ENCODE measurements at places on chromosomes 3 and 15.

DNA sequence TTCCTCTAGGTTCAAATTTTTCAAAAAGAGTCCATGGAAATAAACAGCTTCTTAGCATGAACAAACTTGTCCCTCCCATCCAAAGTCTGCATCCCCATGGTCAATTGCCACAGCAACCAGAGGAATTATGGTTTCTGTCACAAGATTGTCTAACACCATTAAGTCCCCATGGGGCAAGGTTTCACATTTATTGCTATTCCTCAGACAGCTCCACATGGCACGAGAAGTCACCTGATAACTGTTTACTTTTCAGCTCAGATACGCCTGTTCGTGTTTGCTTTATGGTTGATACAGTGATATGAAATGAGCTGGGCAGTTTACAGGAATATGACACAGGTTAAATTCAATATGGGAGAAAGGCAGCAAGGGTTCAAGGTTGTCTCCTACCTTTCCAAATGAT is 37.9 kb upstream of the MUC13 start:
- no peak for DNase-seq

DNA sequence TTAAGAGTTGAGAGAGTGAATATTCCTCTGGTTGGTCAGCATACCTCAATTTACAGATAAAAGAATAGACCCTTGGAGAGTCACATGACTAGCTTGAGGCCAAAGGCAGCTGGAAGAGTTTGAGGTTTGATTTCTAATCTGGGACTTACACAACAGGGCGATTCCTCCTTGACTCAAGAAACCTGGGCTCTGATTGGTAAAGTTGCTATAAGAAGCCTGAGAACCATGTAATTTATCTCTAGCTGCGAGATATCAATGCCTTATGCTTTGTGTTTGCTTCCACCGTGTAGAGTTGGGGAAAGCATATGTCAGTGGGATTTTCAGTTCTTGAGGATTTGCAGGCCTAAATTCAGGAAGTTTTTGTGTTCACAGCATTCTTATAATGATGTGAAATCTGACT is 206.0 kb downstream of the KLHL25 start:
- DNase-seq: no peak

GRCh38 chr3:128521715-128522114 is 28.7 kb upstream of the GATA2 start:
- no peak for DNase-seq

- DNase-seq: no peak
These were observed 471.2 kb downstream of the MFSD1 start for GRCh38 chr3:159273070-159273469.

DNA sequence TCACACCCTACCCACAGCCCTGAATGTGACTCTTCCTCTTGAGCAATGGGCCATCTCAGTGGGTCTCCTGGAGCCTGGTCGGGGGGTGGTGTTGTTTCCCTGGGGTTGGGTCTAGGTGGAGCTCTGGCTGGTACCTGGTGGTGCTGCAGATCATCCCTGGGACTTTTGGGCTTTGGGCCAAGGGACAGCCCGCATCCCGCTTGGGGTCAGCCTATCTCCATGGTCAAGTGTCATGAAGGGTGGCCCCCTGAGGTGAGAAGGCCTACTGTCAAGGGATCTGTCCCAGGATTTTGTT is 202.0 kb downstream of the UBE3A start:
- DNase-seq: no peak

DNA sequence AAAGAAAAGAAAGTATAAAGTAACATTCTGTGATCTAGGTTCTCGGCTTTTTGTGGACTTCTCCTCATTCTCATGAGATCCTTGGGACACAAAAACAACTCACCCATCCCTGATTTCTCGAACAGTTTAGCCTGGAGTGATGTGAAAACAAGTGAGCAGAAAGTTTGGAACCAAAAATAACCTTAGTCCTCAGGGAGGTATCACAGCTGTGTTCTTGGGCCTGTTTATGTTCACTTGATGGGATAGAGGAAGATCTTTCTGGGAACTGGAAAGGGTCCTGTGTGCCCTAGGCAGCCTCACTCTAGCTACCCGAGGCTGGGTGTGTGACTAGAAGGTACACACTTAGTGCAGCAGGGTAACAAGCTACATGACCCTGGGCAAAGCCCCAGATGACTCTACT is 308.8 kb upstream of the PDZRN3 start:
- no peak for DNase-seq

GRCh38 chr15:44735482-44736180 is 697 bp upstream of the TRIM69 start:
- peak; percentile 43 for DNase-seq

DNA sequence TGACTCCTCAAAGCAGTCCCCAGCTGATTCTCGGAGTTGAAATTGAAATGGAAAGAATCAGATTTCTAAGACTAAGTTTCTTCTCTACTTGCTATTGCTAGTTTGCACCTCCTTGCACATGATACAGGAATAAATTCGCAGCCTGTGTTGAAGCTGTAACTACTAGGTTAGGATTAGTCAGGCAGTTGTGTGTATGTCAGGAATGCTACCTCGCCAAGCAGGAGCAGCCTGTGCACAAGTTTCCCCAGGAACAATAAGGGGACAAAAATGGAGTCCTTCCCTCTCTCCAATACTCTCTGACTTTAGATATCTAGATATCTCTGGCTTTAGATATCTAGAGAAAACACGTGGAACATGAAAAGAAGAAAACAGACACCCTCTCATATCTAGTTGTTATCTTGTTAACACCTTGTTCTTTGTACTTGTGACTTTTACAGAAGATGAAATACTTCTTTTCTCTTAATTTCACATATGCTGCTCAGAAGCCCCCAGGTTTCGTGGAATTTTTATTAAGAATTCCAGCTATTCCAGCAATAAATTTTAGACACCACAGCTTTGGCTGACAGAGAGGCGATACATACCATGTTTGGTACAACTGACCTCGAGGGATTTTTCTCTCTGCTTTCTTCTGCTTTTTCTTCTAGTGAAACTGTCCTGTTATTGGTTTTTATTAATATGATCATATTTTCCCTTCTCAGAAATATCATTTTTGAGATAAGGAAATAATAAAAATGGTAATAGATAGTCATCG is 56.1 kb upstream of the CMSS1 start:
- no peak for DNase-seq

DNA sequence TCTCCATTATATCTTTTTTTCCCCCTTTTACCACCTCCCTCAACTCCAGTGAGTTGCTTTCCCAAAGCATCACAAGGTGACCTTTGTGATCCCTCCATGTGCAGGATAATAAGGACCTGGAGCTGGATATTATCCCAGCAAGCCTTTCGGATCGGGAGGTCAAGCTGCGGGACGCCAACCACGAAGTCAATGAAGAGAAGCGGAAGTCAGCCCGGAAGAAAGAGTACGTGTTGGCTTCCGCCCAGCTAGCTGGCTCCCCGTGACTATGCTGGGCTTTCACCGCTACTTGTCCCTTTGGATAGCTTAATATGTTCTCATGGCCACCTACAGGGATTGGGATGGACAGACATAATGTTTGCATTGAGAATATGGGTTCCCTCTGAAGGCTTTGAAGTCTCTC is 273.7 kb upstream of the UMPS start:
- DNase-seq: no peak

- no peak for DNase-seq
These were observed 20.1 kb downstream of the ZNF80 start for GRCh38 chr3:114217266-114217665.

GRCh38 chr3:97001611-97002010 is 187.2 kb downstream of the EPHA6 start:
- no peak for DNase-seq

DNA sequence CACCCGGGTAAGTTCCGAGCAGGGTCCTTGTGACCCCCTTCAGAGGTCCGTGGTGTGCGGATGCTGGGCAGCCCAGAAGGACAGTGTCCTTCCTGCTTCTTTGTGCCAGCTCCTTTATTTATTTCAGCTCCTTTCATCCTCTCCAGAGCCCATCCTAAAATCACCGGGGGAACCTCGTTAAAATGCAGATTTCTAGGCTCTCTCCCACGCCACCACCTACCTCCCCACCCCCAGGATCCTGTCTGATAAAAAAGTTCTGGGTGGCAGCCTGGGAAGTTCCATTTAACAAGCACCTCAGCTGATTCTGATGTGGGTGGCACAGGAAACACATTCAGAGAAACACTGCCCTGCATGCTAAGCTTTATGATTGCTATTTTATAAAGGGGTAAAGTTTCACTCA is 12.5 kb upstream of the IGF1R start:
- DNase-seq: no peak

DNA sequence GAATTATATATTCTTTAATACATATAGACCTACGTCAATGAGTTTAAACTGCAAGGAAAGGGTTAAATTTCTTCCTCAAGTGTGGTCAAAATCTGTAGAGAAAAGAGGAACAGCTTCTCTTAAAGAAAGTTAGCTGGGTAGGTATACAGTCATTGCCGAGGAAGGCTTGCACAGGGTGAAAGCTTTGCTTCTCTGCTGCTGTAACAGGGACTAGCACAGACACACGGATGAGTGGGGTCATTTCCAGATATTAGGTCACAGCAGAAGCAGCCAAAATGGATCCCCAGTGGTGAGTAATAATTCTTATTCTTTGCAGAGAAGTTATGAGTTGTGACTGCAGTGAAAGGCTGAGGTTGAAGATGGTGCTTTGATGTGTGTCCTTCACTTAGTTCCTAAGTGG is at the start of gene CD86:
TSS of gene CD86 (plus strand) at position 148 of the 400 bp plus-strand sequence. CDS start at position 276, 128 bp downstream.
- DNase-seq: no peak

DNA sequence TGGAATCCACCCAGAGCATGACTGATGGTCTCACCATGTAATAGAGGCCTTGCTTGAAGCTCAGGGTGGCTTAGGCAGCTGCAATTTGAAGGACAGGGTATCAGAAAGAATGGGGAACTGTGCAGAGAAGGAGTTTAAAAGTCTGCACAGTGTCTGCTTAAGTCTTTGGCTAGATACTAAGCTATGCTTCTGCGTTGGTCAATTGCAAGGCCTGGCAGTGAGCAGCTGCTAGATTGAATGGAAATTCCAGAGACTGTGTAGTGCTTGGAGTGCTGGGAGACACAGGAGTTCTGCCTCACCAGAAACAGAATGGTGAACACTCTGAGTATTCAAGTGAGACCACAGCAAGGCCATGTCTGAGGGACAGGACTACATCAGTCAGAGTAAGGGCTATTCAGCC is 17.3 kb upstream of the ATP10A start:
- no peak for DNase-seq

DNA sequence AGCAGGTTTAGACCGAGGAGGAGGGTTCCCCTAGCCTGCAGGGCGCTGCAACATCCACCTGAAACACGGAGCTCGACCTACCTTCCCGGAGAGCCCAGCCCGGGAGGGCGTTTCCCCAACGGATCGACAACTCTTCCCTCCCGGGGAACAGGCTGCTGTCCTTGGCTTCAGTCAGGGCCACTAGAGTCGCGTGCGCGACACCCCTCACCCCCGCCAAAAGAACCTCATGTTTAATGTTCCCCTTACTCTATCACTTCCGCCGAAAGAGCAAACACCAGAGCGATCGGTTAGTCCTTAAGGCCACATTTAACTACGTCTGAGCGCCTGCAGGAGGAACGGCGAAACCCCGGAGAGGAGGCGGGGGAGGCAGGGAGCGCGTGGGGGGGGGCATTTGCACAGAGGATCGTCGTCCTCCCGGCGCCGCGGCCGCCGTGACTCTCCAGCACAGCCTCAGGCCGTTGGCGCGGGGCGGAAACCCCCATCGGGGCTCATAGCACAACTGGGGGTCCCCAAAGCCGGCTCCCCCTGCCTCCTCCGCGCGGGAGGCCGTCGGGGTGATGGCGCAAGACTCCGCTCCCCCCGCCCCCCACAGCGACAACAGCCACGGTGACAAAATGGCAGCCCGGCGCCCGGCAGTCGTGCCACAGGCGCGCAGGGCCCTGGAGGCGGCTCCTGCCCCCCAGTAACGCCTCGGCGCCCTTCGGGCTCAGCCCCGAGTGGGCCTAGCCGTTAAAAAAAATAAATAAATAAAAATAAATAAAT is 3.2 kb downstream of the ANP32A start:
- DNase-seq: peak; percentile 62

DNA sequence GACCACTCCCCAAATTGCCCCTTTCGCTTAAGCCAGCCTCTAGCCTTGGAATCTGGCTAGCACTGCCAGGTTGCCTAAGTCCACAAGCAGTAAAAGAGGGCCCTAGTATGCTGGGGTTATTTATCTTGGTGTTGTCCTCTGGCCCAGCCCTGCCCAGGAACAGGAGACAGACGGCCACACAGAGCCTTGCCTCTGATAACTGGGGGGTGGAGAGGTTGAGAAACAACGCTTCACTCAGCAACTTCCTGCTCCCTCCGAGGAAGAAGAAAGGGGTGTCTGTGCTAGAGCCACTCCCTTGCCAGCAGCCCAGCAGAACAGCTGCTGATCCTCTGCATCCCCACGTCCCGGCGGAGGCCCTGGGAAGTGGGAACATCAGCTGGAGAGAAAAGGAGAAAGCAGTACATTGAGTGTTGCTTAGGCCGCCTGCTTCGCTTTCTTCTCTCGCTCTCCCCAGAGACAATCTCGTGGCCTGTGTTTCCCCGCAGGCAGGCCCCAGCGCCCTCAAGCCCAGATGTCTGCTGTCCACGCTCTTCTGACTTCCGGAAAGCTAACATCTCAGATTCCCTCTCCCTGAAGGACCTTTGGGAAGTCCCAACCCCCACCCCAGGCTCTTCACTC is 22.6 kb upstream of the C3orf70 start:
- no peak for DNase-seq

DNA sequence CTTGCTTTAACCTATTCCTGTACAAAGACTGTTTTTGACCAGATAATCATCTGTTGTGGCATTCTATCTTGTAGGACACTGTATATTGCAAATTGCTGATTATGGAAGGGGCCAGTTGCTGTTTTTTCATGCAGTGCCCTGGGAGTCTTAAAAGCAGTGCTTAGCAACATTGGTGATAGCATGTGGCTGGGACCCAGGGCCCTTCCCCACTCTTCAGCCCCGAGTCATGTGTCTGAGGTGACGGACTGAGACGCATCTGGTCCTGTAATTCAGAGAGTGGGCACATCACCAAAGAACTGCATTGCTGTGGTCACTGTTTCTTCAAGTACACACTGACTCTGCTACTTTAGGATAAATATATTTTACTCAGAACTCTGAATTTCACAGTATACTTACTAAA is 63.4 kb downstream of the SNRK start:
- no peak for DNase-seq

DNA sequence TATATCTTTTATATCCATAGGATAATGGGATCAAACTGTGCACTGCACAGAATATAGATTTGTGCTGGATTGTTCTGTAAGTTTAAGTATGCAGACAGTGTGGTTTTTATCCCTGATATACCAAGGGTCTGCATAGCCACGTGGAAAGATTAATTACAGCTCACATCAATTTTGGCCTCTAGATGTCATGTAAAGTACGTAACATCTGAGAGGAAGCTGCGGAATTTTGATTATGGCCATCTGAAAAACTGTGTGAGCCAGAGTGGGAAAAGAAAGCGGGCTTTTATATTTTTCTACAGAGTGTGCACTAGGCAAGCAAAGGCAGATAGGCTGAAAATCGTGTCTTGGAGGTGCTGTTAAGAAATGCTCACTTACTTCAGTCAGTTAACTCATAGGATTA is 562.7 kb downstream of the GBE1 start:
- DNase-seq: no peak

- no peak for DNase-seq
These were observed 250.6 kb downstream of the NFKBIZ start for GRCh38 chr3:102099913-102100312.

GRCh38 chr15:73936181-73936580 is 9.9 kb downstream of the LOXL1 start:
- no peak for DNase-seq

Measured in activated naive CD4-positive, alpha-beta T cell treated with anti-CD3 and anti-CD28 coated beads, Interleukin-2, amount 50 U/mL, for 72 hours (primary cell).